Activated T-cell treated with anti-CD3 and anti-CD28 coated beads, Interleukin-2, amount 50 U/mL, for 72 hours (primary cell): ENCODE measurements at places on chromosomes 7 and 10.

DNA sequence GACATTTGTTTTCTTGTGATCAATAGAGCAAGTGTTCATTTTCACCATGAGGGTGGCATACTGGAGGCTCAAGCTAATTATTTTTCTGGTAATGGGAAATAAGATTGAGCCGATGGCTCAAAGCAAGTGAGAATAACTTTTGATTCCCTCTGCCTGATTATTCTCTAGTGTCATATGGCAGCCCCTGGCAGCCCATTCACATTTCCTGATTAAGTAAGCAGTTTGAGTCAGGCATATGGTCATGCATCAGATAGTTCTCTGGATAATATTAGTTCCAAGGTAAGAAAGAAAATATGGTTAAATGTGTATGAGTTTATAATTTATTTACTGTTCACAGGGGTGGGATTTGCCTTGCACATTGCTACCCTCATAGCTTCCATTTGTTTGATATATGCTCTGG lies 109.2 kb downstream of the DYNC1I1 start:
- DNase-seq, result no peak

GRCh38 chr10:14396411-14397048 lies 65.8 kb upstream of the FRMD4A start:
- no peak for DNase-seq

DNA sequence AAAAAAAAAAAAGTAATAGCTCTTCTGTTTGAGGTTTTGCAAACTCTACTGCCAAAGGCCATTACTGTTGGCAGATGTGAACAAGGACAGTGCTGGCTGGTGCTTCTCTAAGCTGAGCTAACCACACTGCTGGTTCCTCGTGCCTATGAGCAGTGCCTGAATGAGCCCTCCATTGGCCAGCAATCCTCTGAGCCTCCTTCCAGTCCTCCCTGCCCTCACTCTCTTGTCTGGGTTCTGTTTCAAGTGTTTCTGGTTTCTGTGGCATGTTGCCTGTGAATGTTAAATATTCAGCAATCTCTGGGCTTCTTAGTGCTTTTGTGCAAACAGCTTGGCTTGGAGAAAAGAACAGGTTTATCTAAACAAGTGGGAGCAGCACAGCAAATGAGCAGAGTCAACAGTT lies 161.3 kb upstream of the AUTS2 start:
- no peak for DNase-seq

GRCh38 chr7:99440195-99440594 lies 1.5 kb downstream of the CPSF4 start:
- no peak for DNase-seq

DNA sequence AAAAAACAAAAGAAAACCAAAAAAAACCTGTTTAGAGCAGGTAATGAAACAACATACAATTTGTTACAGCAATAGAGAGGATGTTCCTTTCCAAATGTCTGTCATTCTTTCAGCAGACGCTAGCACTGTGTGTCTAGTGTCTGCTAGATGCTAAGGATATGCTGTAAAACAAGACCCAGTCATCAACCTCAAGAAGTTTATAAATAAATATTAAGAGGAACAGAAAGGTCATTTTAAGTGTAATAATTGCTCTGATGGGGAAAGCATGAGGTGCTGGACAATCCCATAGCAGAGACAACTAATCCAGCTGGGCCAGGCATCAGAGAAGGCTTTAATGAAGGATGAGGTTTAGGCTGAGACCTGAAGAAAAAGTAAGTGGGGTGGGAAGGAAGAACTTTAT lies 23.3 kb upstream of the ASCC1 start:
- no peak for DNase-seq

GRCh38 chr10:49010295-49010694 lies 70.7 kb upstream of the LRRC18 start:
- DNase-seq, result no peak
